ENCODE measurements at places on chromosomes 16 and 17.

- DNase-seq: no peak
These were observed 3.4 kb downstream of the RAPGEFL1 start for GRCh38 chr17:40180694-40181093.

- DNase-seq: peak; percentile 87
These were observed 115.1 kb downstream of the MRTFB start for GRCh38 chr16:14186007-14186794.

DNA sequence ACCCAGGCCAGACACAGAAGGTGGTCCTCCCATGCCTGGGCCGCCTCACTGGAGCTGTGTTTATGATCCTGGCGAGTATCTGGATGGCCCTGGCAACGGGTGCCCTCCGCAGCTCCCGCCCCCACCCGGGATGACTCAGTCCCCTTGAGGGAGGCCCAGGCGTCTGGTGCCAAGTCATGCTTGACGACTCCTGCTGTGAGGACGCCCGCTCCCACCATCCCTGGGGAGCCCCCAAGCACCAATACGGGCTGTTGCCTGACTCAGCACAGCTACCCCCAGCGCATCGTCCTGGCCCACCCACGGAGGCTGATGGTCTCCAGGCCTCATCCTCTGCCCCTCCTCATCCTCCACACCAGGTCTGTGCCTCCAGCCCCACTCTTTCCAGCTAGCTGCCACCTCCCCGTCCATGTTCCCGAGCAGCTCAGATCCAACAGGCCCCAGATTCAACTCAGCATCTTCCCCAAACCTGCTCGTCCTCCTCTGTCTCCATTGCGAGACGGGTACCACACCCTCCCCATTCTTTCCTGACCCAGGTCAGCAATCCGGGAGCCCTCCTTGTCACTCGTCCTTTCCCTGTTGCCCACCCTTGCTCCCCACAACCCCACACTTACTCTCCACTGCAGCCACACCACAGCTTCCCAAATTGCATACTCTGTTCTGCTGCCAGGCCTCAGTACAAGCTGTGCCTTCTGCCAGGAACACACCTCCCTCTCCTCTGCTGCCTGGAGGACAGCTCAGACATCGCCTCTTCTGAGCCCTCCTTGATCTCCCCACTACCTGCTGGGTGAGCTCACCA is 2.6 kb downstream of the CAMKK1 start:
- peak; percentile 92 for DNase-seq

DNA sequence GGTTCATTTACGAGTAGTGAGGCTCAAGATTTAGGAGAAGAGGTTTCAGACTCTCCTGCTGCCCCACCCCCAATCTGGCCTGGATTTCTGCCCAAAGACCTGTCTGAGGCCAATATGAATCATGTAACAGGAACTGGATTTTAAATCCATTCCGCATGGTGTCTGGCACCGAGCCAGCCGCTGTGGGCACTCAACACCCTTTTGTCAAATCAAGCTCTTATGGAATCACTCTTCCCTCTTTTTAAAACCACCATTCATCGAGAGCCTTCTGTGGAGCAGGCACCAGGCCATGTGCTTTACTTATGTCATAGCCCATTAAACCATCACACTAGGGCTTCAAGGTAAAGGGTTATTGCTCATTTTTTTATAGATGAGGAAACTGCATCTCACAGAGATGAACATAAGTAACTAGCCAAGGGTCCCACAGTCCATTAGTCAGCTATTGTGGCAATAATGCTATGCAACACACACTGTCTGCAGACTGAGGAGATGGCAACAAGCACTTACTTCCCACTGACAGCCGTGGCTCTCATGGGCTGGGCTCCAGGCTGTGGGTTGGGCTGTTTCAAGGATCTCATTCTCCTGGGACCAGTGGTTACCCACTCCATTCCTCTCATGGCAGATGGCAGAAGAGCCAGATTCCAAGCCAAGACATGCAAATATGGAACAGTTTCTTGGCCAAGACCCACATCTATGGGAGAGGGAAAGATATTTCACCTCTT is 93.6 kb downstream of the WSCD1 start:
- peak; percentile 4 for DNase-seq

GRCh38 chr17:7930841-7931631 is 710 bp downstream of the TRAPPC1 start:
- DNase-seq: no peak

DNA sequence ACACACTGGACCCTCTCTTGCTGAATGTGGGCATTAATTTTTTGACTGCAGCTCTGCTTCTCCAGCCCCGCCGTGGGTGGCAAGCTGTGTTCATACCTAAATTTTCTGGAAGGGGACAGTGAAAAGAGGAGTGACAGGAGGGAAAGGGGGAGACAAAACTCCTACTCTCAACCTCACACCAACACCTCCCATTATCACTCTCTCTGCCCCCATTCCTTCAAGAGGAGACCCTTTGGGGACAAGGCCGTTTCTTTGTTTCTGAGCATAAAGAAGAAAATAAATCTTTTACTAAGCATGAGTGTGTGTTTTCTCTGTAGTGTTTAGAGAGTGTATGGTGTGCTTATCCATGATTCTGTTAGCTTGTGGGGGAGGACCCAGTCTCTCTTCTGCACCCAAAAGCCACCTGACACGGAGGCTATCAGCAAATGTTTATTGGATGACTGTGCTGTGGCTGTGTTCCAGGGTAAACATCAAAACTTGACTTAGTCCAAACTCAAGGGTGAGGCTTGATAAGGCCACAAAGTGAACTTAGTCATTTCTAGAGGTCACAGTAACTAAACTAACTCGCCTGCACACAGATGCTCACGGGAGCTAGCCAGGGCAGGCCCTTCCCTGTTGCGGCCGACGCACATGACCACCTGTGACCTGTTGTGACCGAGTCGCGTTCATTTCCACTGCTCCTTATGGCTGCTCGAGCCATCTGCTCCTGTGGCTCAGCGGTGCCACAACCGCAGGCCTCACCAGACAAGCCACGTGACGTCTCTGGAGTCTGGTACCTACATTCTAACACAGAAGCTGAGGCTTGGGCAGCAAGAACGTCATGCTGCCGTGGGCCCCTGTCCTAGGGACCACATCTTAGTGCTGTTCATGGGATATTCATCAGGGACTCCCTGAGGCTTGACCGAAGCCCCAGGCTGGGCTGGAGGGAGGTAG is 9.8 kb upstream of the MED11 start:
- peak; percentile 37 for DNase-seq

DNA sequence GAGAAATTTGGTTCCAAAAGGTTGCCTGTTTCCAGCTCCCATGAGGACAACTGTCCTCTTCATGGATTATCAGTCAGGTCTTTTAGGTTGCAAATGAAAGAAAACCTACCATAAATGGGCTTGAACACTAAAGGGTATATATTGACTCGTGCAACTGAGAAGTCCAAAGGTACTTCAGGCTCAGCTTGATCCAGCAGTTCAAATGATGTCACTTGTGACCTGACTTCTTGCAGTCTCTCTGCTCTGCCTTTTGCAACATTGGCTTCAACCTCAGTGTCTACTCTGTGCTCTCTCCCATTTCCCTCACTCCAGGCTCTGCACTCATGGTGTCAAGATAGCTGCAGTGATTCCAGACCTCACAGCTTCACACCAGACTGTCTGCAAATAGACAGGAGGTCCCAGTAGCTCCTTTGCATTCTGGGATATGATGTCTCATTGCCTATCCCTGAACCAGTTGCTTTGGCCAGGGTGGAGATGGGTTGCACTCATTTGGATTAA is 5.5 kb upstream of the CALB2 start:
- DNase-seq: no peak

- no peak for DNase-seq
These were observed 9.2 kb downstream of the FSCN2 start for GRCh38 chr17:81537343-81537855.

- no peak for DNase-seq
These were observed 9.1 kb upstream of the PHF12 start for GRCh38 chr17:28960256-28961061.

Data from cardiac fibroblast (primary cell).